Psoas muscle (tissue), 8 donors: ENCODE measurements at places on chromosomes 5 and 9. TPM values are rescaled to one million over a fixed set of nuclear protein-coding genes. Genes with fewer than 3 reads are reported as not detected.

The LCN6 gene
- polyA plus RNA-seq = 10.8 TPM

The PHYHD1 gene
- polyA plus RNA-seq = 20.0 TPM

- DNase-seq = peak; percentile 42
Measured at GRCh38 chr5:7410936-7411511, 15.1 kb downstream of the ADCY2 start.

DNA sequence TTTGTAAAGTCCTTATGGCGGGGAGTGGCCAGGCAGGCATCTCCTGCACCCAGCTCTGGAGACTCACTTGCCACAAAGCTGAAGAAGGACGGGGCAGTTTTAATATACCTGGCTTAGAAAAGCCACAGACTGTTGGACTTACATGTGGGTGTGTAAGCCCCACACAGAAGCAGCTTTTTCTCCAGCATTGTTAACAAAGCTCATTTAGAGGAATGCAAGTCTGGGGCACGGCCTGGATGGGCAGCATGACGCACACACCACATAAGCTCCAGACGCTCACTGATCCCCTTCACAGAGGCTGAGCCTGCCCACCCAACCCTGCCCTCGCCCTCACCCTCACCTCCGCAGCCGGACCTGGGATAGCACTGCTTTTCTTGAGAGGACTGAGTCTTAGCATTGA lies 58.0 kb upstream of the PDE8B start:
- no peak for DNase-seq

The CD180 gene
- 0.06 TPM for polyA plus RNA-seq

- no peak for DNase-seq
Measured at GRCh38 chr9:91816356-91816755, 133.7 kb downstream of the ROR2 start.

GRCh38 chr9:114163517-114163951 lies 8.2 kb downstream of the COL27A1 start:
- DNase-seq = peak; percentile 78

DNA sequence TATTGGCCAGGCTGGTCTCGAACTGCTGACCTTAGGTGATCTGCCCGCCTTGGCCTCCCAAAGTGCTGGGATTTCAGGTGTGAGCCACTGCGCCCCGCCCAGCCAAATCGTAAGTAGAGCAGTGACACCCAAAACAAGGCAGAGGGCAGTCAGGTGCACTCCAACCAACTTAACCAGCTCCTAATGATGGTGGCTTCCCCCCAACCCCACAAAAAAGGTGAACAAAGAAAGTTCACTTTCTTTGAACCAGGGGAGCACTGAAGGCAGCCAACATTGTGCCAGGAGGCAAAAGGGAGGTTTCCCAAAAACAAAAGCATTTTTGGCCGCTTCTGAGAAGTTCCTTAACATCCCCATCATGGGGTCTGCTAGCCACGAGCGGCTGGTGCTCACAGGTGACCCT lies 9.6 kb downstream of the GMCL2 start:
- no peak for DNase-seq

DNA sequence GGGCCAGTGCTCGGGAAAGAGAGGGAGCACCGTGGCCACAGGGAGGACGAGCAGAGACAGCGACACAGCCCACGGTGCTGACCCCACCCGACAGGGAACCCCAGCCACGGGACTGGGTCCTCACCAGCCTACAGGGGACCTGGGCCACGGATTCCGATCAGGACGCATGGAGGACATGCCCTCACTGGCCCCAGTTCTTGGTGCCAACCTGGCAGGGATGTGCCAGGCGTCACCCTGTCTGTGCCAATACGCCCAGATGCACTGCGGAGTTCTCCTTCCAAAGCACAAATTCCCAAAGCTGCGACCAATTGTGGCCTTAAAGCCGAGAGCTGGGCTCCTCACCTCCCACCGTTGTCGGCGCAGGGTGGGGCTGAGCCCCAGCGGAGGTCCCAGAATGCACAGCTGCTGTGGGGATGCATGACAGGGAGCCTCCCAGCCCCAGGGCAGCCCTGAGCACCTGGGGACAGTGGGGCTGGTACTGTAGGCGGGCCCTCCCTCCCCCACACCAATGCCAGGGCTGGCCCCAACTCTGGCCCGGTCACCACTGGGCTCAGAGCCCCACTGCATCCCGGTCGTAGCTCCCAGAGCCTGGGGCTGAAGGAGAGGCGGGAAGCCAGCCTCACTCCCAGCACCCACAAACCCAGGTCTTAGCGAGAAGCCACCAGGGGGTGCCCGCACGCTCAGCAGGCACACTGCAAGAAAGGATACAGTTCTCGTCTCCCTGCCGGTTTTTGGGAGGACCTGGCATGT lies 44.2 kb downstream of the NKD2 start:
- peak; percentile 51 for DNase-seq

DNA sequence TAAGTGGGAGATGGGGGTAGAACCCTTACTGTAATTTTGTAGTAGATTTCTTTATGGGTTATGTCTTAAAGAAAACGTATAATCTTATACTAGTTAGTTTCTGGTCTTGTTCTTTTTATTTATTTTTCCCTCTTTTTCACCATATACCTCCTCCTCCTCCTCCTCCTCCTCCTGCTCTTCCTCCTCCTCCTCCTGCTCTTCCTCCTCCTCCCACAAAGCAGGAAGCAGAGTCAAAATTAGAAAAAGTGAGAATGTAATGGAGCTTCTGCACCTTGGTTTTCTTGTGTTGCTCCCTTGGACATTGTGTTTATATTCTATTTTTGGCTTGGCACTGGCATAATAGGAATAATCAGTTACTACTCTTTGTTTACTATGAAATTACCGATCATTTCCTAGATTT lies 4.5 kb downstream of the MACIR start:
- no peak for DNase-seq

DNA sequence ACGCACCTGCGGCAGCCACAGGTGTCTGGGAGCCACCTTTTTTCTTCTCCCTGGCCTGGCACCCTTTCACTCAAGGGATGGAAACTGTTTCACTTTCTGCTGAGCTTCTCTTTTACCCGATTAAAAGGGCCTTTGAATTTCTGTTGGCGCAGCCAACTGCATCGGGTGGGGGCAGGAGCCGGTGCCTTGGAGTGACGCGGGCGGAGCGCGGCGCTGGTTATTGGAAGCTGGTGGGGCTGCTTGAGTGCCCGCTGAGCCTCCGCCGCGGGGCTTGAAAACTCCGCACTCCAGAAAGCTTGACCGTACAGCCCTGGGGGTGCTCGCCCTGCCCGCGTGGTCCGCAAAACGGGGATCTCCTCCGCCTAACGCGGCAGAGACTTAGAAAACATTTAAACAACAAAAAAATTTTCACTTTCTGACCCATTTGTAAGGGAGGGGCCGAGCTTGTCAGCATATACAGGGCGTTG lies 52.0 kb upstream of the TJP2 start:
- DNase-seq = peak; percentile 73

The PRLR gene
- 0.03 TPM for polyA plus RNA-seq
